Esophagus mucosa (tissue), 1 donor: ENCODE measurements at places on chromosomes 6 and 20.
A peak's percentile ranks its signal among the peaks of the same experiment; 100 is the strongest.

GRCh38 chr6:142118925-142119324 is 13.8 kb upstream of the GJE1 start:
- ATAC-seq, result no peak

GRCh38 chr20:50318710-50319109 is 128.1 kb downstream of the CEBPB start:
- ATAC-seq, result no peak

- no peak for ATAC-seq
Measured at GRCh38 chr6:139852488-139853140, 478.2 kb upstream of the CITED2 start.

DNA sequence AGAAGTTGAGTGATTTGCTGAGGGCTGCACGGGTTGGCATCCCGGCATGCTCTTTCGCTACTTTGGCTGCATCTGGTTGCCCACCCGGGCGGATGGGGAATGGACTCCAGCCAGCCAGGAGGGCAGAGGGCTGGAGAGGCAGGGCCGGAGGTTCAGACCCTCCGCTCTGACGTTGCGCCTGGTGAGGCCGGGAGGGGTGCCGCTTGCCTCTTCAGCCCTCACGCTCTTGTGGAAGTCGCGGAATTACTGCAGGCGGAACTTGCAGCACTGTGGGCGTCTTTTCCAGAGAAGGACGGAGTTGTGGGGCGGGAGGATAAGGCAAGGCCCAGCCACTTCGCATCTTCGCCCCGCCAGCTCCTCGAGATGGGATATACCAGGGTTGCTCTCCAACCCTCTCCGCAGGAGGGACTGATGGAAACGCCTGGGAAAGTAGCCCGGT is 656 bp downstream of the RTEL1 start:
- peak; percentile 33 for ATAC-seq

DNA sequence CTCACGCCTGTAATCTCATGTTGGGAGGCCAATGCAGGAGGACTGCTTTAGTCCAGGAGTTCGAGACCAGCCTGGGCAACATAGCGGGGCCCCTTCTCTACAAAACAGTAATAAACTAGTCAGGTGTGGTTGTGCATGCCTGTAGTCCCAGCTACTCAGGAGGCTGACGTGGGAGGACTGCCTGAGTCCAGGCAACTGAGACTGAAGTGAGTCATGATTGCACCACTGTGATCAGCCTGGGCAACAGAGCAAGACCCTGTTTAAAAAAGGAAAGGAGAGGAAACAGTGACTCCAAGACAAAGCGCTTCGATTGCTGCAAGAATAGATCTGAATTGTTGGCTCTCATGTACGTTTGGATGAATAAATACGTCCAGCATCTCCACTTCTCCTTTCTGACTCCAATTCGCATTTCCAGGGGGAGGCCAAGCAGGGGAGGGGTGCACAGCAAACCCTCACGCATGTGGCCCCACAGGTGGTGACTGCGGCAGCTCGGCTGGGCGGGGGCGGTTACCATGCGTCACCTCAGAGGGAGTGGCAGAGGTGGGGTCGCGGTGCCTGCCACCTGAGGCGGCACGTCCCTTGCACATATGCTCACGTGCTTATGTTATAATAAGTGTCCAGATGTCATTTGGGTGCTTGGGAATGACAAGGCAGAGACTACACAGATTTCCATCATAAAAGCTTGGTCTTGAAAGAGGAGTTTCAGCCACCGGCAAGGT is 95.1 kb upstream of the MPC1 start:
- no peak for ATAC-seq
